Stimulated activated CD8-positive, alpha-beta memory T cell treated with anti-CD3 and anti-CD28 coated beads, Interleukin-7, amount 100 ng/mL, for 24 hours (primary cell): ENCODE measurements at places on chromosomes 3 and 15.

DNA sequence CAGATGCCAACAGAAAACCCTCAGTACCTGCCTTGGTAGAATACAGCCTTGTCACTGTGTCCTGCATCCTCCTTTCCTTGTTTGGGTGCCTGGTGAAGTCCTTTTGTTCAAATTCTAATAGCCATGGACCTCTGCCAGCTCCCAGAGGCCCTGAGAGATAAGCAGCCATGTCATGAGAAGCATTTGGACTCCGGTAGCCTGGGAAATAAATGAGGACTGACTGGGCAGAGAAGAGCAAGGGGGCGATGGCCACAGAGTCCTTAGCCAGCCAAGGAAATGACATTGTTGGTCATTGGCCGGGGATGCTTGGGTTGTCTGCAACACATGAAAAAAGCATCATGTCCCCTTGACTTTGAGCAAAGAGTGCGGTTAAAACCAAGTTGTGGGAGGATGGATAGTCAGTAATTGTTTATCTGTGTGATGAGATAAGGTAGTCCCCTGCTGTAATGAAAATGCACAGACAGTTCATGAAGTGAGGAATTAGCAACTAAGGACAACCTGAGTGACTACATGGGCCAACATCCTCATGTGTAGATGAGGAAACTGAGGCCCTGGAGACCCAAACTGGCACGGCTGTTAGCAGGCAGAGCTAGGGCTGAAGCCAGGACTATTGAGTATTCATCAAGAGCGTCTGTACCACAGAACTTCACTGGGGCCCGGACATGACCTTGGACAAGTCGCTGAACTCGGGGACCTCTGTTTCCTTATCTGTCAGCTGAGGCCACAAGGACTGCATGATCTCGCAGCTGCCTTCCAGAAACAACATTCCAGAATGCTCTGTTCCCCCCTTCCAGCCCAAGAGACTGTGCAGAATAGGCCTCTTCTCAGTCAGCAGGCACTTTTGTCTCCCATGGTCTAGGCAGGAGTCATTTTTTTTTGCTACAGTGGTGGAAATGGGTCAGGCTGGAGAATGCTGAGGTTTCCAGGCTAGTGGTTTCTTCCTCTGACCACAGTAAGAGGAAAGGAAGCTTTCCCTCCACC is 90.5 kb upstream of the CTDSPL start:
- DNase-seq, result no peak

DNA sequence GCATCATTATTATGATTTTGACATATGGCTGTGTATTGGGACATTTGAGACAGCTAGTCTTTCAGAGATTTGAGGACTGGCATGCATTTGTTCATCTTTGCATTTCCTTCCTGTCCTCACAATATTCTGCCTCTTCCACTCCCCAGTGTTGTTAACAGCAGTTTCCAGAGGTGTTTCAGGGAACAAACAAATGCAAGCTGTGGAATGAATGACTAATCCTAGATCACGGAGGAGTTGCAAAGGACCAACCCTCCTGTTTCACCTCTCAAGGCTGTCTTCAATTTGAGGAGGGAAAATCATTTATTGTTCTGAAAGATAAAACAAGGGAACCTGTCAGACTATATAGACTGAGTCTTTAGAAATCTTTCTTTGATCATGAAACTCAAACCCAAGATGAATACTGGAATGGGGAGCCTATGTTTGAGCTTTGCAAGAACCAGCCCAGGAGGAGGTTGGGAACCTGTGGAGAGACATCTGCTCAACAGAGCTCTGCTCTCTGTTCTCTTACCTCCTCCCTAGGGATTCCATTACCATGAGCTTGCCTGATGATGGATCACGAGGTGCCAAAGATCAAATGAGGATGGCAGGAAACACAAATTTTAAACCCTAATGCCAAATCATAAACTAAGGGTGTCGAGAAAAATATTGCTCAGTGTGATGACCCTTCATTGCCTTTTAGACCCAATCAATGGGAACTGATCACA is 68.5 kb downstream of the SLC7A14 start:
- no peak for DNase-seq

DNA sequence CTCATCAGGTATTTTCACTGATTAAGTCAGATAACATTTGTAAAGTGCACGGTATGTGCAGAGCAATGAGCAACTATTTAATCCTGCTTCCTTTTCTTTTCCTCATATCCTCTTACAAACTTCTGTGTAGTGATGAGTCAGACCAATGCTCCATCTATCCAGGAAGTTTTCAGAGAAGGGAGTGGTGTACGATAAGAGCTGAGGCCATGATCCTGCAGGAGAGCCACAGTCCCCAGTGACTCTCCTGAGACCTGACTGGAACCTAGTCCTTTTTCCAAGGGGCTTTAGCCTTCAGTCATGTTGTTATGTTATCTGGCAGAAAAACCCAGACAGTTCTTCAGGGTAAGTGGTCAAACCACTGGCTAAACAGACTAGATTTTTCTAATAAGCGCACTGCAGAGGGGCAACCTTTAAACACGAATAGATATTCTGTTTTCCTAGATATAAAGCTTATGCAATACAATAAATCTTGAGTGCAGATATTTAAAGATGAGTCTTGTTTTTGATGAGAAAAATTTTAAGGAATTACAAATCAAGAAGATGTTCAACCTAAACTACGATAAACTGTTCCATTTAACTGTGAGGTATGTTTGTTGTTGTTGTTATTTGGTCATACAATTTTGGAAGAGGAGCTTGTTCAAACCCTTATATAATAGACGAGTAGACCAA is 110.5 kb upstream of the RAP2B start:
- no peak for DNase-seq

GRCh38 chr3:185824051-185825005 is 514 bp downstream of the IGF2BP2 start:
- no peak for DNase-seq

DNA sequence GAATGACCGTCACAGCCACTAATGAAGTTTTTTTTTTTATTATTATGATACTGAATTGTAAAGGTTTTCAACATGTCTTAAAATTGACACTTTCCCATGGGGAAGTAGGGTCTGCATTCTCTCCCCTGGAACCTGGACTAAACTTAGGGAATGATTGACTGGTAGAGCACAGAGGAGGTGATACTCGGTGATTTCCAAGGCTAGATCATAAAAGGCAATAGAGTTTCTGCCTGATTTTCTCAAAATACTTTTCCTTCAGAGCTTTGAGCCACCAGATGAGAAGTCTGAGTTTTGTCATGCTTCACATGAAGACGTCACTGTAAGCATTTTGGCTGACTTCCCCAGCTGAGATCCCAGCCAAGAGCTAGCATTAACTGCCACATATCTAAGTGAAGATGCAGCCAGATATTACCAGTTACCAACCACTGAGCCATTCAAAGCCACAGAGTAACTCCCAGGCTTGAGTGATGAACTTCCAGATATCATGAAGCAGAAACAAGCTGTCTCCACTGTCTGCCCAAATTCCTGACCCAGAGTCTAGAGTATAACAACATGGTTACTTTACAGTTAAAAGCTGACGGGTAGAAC is 105.8 kb downstream of the LSAMP start:
- no peak for DNase-seq

- no peak for DNase-seq
Observed at GRCh38 chr3:178072391-178073305, 463.6 kb upstream of the KCNMB2 start.

DNA sequence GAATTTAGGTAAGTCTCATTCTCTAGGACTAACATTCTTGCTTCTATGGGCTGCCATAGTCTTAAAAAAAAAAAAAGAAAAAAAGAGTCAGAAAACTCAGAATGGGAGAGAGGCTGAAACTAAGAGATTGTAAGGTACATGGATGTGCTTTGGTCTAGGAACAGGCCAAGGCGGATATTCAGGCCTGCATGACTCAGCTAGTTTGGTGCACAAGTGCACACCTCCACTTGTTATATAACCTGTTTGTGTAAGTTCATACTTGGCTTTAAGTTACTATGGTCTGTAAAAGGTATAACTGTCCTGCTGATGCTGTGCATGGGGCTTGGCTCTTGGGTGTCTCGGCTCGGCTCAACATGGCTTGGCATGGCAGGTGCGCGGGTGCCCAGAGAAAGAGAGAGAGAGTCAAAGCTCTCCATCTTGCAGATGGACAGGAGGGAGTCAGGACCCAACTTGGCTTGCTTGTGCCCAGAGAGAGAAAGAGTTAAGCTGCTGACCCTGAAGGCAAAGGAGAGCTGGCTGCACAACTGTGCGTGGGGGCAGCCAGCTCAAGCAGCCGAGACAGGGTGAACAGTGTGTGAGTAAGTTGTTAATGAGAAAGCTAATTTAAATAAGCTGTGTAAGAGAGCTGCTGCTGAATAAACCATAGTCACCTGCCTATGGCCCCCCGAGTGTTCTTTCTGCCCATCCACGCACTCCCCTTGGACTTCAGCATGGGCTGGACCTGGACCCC is 31.4 kb upstream of the CHRNB4 start:
- no peak for DNase-seq

DNA sequence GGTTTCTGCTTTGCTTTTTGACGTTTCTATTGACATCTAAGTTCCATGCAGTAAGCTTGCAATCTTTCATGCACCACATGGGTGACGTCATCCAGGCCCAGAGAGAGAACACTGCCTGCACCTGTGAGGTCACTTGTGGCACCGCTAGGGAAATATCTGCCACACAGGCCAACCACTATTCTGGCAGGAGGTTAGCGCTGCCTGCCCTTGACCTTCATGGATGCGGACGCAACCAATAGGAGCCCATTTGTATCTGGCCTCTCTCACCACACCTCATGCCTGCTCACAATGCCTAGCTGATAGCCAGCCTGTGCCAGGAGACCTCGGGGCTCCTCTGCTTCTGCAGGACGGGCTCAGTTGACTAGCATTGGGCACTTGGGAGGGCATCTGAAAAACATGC is 55.8 kb upstream of the PRR23E start:
- no peak for DNase-seq

GRCh38 chr3:177618873-177619733 is 421.8 kb upstream of the TBL1XR1 start:
- DNase-seq, result no peak

DNA sequence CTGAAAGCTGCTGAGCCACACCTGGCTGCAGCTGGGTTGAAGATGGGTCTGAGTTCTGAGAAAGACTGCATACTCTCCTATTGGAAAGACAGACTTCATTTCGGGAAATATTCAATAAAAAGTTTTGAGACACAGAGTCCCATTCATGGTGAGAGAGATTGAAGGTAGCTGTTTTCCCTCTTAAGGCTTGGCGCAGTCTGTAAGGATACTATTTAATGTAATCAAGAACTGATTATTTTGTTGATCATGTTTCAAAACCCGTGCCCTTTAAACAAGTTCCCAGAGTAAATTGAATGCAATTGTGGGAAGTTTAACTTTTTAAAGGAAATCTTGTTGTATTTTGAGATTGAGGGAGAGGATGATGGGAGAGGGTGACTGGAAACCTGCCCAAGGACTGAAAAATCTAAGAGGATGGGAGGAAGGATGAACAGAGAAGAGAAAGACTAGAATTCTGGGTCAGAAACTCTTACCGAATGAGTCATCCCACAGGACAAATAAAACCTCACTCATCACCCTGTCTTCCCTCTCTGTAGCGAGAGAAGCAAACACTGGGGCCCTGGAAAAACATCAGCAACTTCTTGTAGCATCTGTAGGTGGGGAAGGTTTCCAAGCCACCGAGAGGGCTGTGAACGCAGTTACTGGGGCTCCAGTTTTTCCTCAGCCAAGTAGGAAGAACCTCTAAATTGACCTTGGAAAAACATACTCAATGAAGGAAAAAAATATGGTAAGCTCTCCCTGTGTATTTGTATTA is 193.2 kb upstream of the TPRG1 start:
- DNase-seq, result no peak

GRCh38 chr15:69164807-69165636 is 4.6 kb downstream of the GLCE start:
- DNase-seq, result no peak

- no peak for DNase-seq
Observed at GRCh38 chr3:38994251-38994650, 57.5 kb downstream of the SCN11A start.

DNA sequence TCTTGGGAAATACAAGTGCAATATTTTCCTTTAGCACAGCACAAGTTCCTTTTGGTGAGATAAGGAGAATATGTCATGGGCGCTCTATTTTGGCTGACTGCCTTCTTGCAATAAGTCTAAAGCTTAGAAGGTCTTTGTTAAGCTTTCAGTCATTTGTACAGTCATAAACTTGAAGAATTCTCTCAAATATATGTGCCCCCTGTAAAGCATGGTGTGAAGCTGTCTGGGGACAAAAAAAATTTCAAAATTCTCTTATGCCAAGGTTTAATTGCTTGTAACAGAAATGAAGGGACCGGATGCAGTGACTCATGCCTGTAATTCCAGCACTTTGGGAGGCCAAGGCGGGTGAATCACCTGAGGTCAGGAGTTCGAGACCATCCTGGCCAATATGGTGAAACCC is 21.7 kb upstream of the ARID3B start:
- no peak for DNase-seq

DNA sequence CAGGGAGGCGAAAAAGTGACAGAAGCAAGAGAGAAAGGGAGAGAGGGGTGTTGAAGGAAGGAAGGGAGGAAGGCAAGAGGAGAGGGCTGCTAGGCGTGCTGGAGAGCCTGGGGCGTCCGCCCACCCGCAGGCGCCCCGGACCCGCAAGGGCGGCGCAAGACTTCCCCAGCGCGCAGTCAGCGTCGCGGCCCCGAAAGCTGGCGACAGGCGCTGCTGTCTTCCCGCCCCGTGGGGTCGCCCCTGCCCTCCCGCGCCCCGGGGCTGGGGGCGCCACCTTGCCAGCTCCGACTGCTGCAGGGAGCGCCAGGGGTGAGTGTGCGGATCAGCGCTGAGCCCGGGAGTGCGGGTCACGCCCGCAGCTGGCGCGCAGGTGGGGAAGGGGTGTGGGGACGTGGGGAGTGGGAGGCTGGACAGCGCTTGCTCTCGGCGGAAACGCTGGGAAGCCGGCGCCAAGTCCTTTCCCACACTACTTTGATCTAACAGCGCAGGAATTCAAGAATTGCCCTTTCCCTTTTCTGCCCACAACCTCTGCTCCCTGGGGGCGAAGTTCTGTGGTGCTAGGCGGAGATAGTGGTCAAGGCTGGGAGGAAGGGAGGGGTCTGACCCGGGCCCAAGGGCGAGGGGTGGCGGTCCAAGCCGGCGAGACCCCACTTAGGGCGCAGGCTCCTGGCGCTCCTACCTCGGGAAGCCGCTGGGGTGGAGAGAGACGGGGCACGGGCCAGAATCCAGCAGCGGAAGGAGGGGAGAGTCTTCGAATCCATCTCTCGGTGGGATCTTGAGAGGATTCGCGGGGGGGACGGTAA is 266.1 kb downstream of the CGGBP1 start:
- no peak for DNase-seq

- DNase-seq, result no peak
Observed at GRCh38 chr15:99416191-99417188, 149.3 kb upstream of the MEF2A start.

GRCh38 chr15:99131441-99132023 is 26.7 kb downstream of the SYNM start:
- no peak for DNase-seq

- no peak for DNase-seq
Observed at GRCh38 chr3:115087512-115087911, 59.6 kb downstream of the ZBTB20 start.
